ENCODE measurements at places on chromosomes 1 and 21.
A peak's percentile ranks its signal among the peaks of the same experiment; 100 is the strongest.

- no peak for DNase-seq
Observed at GRCh38 chr1:43930168-43930948, 3.2 kb upstream of the ARTN start.

DNA sequence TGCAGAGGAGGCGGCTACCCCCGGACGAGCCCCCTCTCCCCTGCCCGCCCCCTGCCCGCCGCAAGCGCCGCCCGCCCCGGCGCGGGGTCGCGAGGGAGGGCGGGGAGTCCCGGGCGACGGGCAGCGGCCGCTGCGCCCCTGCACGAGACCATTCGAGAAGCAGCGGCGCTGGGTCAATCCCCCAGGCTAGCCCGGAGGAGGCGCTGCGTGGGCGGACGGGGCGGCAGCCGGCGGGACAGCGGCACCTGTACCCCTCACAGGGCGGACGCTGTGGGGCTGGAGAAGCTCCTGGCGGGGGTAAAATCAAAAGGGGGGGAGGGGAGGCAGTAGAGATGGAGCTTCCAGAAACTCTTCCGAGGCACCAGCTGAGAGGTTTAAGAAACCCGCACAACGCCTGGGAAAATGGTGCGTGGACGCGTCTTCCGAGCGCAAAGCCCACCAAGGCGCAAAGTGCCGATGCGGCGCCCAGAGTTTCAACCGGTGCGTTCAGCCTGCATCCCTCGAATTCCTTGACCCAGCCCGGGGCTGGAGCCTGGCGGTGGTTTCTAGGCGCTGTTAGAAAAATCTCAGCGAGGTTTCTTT, at the start of gene PLPPR5:
Gene PLPPR5, minus strand, starts transcription at position 1 of the 582 bp plus-strand sequence. CDS start 190 bp downstream, outside the sequence.
- DNase-seq, result no peak

DNA sequence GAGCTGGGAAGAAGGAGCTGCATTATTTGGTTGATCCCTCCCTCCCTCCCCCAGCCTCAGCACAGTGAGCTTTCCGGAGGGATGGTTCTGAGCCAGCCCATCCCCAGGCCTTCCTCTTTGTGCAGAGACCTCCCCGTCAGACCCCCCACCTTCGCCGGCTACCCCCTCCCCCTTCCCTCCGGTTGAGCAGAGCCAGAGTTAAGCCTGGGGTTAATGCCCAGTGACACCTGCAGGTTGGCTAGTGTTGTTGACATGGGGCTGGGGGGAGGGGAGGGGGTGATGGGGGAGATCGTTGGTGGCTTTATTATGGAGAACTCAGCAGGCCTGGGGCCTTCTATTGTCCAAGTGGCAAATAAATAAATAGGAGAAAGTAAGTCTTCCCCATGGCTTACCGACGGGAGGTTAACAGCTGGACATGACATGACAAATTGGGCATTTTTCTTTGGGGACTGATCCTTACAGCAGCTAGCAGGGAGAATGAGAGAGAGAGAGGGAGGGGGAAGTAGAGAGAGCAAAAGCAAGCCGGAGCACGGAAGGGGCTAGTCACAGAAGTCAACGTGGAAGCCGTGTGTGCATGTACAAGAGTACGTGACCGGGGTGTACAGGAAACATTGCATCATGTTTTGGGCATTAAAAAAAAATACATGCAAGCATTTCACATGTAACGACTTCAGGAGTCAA, 131.1 kb downstream of the TMEM53 start:
- no peak for DNase-seq

- DNase-seq, result no peak
Observed at GRCh38 chr1:230807561-230808280, 60.5 kb downstream of the CAPN9 start.

GRCh38 chr1:111705841-111706240, 33.4 kb downstream of the INKA2 start:
- DNase-seq, result no peak

DNA sequence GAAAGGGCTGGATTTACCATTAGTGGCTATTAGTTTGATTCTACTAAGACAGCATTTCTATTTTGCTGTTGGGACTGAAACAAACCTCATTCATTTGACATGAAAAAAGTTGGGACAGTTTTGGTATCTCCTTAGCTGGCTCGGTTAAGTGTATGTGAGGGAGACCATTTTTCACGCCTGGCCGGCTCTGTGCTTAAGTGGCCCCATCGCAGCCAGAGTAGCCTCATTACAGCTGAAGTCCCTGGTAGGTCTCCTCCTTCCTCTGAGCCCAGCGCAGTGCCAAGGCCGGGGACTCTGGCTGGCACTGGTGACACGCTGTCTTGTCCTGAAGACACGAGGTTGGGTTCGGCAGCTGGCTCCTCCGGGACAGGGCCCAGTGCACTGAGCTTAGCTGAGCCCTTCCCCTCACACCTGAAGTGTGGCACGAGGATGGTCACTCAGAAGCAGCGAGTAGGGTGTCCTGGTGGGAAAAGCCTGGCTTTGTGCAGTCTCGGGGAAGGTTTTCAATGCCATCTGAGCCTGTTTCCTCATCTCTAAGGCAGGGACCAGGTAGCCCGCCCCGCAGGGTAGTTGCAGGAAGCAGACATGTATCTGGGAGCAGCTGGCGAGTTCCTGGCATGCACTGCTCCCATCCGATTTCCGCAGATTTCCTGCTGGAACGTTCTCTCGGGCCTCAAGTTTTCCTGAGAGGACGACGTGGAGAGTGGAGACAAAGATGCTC, 196.5 kb downstream of the DYRK1A start:
- DNase-seq, result peak; percentile 25

- no peak for DNase-seq
Observed at GRCh38 chr21:18725653-18726052, 322.1 kb upstream of the TMPRSS15 start.

- no peak for DNase-seq
Observed at GRCh38 chr1:18511149-18511873, 30.6 kb downstream of the KLHDC7A start.

- no peak for DNase-seq
Observed at GRCh38 chr1:83857716-83858115, 141.2 kb downstream of the TTLL7 start.

DNA sequence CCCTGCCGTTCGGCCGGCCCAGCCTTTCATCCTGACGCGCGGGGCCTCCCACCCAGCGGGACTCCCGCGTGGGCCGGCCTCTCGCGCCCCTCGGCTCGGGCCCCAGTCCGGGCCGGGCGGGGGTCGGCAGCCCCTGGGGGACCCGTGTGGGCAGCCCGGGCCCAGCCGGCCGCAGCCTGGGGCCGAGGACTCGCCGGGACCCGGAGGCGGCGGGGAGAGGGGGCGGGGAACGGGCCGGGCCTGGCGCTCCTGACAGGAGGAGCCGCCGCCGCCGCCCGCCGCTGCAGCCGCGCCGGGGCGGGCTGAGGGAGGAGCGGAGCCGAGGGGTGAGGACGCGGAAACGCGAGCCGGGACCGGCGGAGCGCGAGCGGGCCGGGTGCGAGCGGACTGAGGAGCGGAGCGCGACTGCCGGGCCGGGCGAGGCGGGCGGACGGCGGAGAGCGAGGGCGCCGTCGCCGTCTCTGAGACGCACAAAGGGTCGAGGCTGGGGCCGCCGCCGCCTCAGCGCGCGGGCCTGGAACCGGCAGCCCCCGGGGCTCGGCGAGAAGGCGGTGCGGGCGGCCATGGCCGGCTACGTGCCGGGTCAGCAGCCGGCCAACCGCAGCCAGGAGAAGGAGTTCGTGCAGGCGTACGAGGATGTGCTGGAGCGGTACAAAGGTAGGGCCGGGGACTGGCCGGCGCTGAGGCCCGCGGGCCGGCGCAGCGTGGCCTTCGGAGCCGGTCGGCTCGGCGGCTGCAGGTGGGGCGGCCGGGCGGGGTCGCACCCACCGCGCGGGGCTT, 79.1 kb downstream of the NDUFS5 start:
- peak; percentile 65 for DNase-seq

DNA sequence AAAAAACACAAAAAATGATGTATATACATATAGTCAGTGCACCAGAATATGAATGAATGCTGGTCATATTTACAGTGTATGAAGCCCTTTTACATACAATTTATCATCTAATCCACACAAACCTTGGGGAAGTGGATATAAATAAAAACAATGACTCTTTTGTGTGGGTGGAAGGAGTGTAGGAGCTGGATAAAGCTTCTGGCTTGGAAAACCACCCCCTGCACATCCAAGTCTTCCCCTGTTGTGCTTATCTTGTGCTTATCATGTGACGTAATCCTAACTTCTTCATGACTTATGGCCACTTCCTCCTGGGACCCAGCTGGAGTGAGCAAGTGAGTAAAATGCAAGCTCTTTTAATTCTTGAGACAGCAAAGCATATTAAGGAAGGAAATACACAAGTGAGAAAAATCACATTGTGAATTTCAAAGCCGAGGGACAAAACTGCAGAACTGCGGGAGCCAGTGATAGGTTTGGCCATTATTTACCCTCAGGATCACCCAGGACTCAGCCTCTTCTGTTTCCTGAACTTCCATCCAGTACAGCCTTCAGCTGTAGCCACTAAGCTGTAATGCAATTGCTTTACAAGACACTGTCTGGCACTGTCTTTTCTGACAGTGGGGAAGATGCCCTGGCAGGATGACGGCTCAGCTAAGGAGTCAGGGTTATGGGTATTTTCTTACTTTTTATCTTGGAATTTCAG, 104.0 kb upstream of the PPM1J start:
- no peak for DNase-seq

DNA sequence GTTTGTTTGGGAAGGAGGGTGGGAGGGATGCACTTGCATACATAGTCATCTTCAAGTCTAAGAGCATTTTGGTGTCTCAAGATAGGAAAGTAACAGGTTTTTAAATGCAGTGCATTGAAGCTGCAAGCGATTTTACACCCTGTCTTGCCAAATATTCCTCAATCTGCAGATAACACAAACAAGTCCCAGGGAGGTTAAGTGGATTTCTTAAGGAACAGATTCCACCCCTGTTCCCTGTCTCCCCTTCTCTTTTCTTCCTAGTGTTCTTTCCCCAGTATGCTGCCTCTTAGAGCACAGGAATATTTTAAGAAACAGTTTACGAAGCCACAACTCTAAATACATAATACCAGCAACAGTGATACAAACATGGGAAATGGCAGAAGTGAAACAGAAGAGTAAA, 389.9 kb downstream of the PLPP3 start:
- DNase-seq, result no peak

GRCh38 chr21:31744182-31744800, 12.4 kb upstream of the SCAF4 start:
- DNase-seq, result no peak

DNA sequence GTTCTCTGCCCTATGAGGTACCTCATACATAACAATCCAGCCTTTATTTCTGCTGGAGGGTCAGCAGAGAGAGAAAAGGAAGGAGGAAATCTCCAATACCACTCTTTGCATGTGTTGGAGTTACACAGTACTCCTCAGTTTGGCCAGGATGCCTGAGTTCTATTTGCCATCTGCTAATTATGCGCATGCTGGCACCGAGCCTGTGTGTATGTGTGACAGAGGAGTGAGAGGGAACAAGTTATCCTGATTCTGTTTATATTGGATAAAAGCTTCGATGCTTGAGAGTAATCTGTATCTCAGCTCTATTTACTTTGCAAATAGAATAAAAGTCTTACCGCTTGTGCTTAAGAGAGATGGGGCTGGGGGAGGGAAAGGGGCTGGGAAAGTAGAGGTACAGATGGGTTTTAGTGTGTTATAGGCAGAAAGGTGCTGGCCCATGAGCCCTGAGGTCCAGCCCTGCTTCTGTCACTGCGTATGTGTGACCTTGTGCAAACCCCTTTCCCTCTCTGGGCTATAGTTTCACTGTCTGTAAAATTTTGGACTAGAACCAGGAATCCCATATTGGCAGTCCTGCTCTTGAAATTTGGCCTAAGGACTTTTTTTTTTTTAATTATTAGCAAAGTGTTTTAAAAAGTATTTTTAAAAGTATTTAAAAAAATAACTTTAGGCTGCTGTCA, 54.5 kb upstream of the PLXNA2 start:
- peak; percentile 89 for DNase-seq

- no peak for DNase-seq
Observed at GRCh38 chr1:80656014-80656636, 1144.6 kb upstream of the ADGRL2 start.

DNA sequence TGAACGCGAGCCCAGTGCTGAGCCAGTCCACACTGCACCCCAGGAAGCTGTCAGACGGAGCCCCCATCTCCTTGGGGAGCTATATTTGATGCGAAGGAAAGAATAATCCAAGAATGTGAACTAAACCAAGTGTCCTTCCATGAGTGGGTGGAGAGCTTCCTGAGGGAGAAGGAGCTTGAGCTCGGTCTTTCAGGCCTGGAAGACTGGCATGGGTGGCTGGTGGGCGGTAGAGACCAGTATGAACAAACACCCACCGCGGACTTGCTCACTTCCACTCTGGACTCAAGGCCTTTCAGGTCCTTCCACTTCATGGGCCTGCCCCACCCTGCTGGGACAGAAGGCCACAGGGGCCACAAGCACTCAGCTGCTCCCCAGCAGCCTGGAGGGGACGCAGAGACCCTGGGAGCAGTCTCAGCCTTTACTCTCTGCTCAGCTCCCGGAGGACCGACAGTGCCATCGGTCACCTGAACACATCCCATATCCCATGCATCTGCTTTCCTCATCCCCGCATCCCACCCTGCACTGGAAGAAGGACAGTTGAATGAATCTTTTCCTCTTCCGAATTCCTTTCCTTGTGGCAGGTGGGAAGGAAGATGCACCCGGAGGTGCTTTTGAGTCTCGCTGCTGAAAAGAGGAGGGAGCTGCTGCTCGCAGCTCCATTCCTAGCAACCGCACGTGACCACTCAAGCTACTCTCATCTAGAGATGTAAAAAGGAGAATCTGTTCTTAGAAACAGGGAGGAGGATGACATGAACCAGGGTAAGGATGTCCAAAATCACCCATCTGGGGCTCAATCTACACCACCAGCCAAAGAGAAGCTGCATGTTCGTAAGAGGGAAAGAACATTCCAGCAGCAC, 92.3 kb downstream of the PGBD5 start:
- DNase-seq, result no peak

- no peak for DNase-seq
Observed at GRCh38 chr1:59427155-59427554, 130.3 kb downstream of the FGGY start.

GRCh38 chr1:227343727-227344551, 25.6 kb upstream of the CDC42BPA start:
- DNase-seq, result no peak

GRCh38 chr1:111600886-111601386, 18.7 kb upstream of the RAP1A start:
- DNase-seq, result no peak

DNA sequence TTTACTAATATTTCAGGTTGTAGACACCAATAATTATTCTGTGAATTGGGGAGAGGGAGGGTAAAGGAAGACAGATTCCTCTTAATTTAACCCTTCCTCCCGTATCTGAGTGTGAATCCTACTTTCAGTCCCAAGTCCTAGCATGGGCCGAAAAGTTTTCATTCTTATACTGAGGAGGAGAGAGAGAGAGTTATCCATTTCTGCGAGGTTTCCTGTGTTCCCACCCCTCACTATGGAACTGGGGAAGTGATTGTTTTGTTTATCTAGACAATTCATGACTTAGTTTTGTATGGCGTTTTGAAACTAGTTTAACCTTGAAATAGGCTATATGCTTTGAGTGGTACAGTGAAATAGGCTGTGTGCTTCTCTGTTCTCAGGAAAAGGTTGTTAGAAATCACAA, 134.0 kb upstream of the DPYD start:
- no peak for DNase-seq
